ENCODE measurements at places on chromosomes 2 and 18.

DNA sequence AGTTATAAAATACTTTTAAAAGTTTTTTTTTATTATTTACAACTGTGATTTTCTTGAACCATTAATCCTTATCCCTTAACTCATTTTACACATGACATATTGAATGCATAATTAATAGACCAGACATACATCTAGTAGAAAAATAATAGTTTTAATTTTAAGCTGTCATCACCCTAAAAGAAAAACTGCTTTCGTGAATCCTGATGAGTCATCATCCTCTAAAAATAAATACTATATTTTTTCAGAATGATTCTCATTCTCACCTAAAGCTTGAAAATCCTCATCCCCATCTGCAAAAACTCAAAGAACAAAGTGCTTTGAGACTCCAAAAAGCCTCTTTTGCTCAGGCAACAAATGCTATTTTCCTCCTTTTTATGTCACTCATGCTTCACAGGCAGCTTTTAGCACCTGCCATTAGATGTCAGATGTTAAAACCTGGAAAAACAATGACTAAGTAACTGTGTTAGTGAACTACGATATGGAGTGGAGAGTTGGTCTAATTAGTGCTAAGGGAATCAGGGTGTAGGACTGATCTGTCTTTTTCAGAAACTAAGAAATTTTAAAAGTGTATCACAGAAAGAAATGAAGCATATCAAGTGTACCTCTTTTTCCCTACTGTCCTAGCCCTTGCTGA is 297.6 kb downstream of the TMX3 start:
- no peak for DNase-seq

- DNase-seq: no peak
These were observed 85.3 kb upstream of the HK2 start for GRCh38 chr2:74748665-74749064.

- DNase-seq: no peak
These were observed 101.8 kb upstream of the RPE start for GRCh38 chr2:209900638-209901037.

GRCh38 chr18:77073336-77074093 is 59.1 kb downstream of the MBP start:
- no peak for DNase-seq

GRCh38 chr2:172996387-172996961 is 79.2 kb upstream of the MAP3K20 start:
- DNase-seq: no peak

GRCh38 chr18:4807604-4808293 is 352.6 kb upstream of the DLGAP1 start:
- no peak for DNase-seq

- DNase-seq: no peak
These were observed 41.9 kb upstream of the ZFP36L2 start for GRCh38 chr2:43268066-43268953.

- DNase-seq: no peak
These were observed 135.2 kb downstream of the MCFD2 start for GRCh38 chr2:46780411-46780800.

- DNase-seq: no peak
These were observed 147.3 kb downstream of the ZFP36L2 start for GRCh38 chr2:43078781-43079755.

- no peak for DNase-seq
These were observed 451.9 kb downstream of the ARHGAP15 start for GRCh38 chr2:143581134-143581533.

DNA sequence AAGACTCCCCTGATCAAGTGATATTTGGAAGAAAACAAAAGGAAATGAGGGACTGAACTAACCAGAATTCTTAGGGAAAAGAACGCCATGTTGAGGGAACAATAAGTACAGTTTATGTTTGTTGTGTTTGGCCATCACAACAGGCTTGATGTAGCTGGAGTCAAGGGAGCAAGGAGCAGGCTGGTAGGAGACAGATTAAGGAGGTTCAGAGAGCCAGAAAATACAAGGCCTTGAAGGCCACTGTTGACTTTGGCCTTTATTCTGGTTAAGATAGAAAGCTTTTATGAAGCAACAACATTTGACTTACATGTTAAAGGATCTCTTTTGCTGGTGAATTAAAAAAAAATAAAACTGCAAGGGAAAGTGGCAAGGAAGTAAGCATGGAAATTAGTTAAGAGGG is 754.1 kb upstream of the SLC8A1 start:
- no peak for DNase-seq

Measured in hepatocyte (in vitro differentiated cells).